Mucosa of gallbladder (tissue), 1 donor: ENCODE measurements at places on chromosomes 13 and 19. TPM values are rescaled to one million over a fixed set of nuclear protein-coding genes. Genes with fewer than 3 reads are reported as not detected.
A peak's percentile ranks its signal among the peaks of the same experiment; 100 is the strongest.

GRCh38 chr19:29366757-29367156 lies 153.8 kb upstream of the UQCRFS1 start:
- DNase-seq: no peak

The IGFL2 gene
- total RNA-seq: not detected

GRCh38 chr19:46678110-46678732 lies 17.2 kb upstream of the DACT3 start:
- DNase-seq: no peak

DNA sequence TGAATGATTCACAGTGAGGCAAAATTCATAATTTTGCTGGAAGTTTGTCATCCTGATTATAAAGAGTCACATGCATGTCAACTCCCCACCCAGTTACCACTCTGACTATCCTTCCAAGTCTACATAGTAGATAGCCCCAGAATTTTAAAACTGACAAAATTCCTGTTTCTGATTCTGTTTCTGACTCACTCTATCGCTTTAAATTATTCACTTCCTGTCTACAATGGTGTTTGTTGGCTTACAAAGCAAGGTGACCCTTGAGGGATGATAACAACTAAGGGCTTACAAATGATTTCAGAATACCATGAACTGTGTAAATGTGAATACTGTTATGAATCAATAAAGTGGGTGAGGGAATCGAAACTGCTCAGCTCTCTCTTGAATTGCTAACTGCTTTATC lies 98.7 kb upstream of the KL start:
- DNase-seq: no peak

GRCh38 chr19:7516333-7516732 lies 430 bp downstream of the ZNF358 start:
- DNase-seq: no peak

The CCDC194 gene
- 1.0 TPM for total RNA-seq

DNA sequence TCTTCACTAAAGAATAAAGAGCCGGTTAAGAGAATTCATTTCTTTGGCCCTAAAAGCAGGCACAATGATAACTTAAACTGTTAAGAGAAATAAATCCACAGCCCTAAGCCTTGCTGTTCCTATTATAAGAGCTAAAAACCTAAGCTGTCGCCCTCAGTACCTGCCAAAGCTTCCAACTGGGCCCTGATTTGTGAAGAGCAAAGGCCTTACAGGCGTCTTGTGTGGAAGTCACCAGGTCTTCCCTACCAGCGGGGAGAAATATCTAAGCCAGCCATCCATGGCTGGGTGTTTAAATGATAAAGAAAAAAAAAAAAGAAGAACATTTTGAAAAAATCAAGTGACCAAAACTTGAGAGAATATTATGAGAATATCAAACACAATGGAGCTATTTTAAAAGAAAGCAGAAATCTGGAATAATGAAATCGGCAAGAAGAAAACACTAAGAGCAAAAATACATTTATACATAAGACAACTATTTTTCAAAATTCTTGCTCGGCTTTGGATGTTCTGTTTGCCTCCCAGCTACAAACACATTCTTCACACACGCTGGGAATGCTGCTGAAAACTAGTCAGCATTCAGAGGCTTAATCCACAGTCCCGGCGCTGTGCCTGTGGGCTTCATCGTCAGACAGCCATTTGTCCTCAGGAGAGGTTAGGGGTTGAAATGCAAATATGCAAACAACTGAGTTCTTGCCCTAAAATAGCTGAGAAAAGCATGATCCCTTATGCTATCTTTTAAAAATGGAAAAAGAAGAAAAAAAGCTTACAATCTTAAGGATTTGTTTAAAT lies 89.8 kb upstream of the LSM14A start:
- DNase-seq: peak; percentile 14

GRCh38 chr13:70945506-70945905 lies 837.3 kb upstream of the KLHL1 start:
- no peak for DNase-seq

DNA sequence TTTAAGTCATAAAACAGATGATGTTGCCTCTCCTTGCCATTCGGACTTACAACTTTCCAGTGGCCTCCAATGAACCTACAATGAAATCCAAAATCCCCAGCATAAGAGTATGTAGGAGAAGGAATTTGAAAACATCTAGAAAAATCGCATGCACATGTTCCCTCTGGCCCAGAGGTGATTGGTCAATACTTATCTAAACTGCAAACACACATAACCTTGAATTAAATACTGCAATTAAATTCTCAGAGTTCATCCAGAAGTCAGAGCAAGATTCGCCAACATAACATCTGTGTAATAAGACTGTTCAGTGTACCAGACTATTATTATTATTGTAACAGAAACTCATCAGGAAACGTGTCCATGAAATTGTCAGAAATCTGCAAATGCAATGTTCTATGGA lies 82.2 kb upstream of the USP29 start:
- no peak for DNase-seq

DNA sequence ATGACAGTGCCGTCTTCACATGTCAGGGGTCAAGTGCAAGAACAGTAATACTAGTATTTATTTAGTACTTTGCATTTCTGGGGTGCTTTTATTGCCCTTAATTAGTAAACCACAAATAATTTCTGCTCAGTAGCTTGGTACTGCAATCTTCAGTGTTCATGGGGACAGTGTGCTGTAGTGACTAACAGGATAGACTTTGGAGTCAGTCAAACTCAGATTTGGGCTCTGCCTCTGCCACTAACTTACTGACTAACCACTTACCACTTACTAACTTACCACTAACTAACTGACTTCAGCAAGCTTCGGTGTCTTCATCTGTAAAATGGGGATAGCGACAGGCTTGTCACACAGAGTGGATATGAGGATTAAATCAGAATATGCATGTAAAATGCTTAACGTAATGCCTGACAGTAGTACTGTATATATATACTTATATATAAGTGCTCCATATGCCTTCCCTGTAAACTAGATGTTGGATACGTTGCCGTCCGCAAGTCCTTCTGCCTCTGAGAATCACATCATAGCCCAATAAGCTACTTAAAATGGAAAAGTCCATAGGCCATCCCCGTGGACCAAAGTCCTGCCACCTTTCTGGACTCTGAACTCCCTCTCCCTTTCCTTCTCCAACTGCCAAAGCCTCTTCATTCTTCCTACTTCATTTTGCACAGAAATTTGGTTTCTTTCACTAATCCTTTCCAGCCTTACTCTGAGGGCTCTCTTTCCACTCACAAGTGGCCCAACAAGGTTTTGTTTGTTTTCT lies 158.1 kb downstream of the ZIC5 start:
- DNase-seq: peak; percentile 21

- no peak for DNase-seq
Measured at GRCh38 chr13:59494560-59494970, 669.2 kb downstream of the DIAPH3 start.

DNA sequence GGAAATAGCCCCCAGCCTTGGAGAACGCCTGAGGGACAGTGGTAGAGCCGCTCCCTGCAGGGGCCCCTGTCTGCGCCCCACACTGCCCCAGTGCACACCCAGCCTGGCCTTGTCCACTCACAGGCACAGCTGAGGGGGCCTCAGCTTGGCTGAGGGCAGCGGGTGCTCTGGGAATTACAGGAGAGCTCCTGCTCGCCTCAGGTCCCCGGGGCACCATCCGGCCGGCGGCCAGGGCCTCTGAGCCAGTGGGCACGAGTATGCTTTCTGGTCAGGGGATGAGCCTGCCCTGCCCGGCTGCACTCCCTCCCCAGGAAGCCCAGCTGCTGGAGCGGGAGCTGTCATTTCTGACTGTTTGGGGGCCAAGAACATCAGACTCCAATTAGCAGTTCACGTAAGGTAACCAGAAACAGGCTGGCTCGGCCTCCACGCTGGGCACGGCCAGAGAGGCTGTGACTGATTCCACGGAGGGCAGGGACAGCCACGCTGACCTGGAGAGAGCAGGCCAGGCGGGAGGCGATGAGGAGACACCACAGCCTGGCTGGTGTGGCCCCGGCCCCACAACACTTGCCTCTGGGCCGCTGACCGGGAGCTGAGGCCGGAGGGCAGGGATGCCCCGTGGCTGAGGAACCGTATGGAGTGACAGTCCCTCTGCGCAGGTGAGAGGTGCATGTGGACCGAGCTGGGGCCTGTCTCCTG lies 15.4 kb downstream of the CEBPG start:
- no peak for DNase-seq

- no peak for DNase-seq
Measured at GRCh38 chr19:36100476-36100875, 10.5 kb upstream of the OVOL3 start.

DNA sequence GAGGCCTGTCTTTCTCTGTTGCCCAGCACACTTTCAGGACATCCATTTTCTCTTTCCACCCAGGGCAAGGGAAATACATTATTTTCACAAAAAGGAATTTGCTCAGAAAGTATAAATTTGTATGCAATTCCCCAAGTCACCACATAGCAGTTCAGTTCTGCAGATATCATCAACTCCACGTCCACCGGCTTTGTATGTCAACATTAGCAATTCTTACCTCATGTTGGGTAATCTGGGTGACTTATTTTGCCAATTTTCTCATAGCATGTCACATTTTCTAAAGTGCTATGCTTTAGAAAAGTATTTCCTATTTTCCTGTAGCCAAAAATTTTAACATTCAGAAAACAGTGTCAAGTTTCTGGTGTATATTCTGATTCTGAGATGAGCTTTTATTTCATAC lies 501.8 kb downstream of the EFNB2 start:
- DNase-seq: no peak

- DNase-seq: no peak
Measured at GRCh38 chr13:24224232-24224680, 63.7 kb downstream of the SPATA13 start.
